ENCODE measurements at places on chromosomes 6 and 20.

- DNase-seq: no peak
Measured at GRCh38 chr6:107331409-107332386, 127.7 kb downstream of the PDSS2 start.

DNA sequence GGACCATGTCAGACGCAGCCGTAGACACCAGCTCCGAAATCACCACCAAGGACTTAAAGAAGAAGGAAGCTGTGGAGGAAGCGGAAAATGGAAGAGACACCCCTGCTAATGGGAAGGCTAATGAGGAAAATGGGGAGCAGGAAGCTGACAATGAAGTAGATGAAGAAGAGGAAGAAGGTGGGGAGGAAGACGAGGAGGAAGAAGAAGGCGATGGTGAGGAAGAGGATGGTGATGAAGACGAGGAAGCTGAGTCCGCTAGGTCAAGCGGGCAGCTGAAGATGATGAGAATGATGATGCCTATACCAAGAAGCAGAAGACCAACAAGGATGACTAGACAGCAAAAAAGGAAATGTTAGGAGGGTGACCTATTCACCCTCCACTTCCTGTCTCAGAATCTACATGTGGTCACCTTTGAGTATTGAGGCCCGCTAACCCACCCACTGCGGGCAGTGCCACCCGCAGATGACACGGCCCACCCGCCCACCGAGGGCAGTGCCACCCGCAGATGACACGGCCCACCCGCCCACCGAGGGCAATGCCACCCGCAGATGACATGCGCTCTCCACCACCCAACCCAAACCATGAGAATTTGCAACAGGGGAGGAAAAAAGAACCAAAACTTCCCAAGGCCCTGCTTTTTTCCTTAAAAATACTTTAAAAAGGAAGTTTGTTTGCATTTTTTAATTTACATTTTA, 43.3 kb downstream of the MGME1 start:
- no peak for DNase-seq

- no peak for DNase-seq
Measured at GRCh38 chr6:132511831-132512220, 1.1 kb downstream of the STX7 start.

DNA sequence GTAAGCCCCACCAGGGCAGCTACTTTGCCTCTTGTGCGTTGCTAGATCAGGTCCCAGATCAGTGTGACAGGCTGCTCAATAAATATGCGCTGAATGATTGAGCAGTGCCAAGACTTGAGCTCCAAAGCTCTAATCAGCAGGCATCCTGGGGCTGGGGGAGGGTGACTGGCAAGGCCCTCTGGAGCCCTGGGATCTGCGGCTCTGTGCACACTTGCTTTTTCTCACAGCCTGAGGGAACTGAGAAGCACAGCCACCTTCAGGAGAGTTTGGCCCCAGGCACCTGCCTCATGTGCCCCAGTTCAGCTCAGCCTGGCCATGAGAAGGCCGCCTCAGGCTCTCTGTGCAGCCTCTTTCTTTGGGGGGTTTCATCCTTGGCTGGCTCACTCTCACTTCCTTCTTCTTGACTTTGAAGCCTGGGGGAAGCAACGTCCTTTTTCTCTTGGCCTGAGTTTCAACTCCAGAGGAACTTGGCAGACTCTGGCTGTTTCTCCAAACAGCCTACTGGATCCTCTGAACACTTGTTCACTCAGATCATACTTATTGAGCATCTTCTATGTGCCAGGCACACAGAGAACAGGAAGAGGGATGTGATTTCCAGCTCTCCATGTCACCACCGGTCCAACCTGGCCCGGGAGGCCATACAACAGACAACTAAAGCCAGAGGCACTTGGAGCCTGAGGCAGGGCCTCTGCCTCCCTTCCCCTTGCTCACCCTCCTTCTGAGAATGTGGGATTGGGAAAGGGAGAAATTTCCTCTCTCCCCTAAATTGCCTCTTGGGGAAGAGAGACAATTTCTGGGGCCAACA, 114.0 kb downstream of the VEGFA start:
- DNase-seq: no peak

GRCh38 chr20:58747211-58747610, 54.6 kb downstream of the NPEPL1 start:
- no peak for DNase-seq

- no peak for DNase-seq
Measured at GRCh38 chr6:15507221-15507620, 155.6 kb downstream of the DTNBP1 start.

DNA sequence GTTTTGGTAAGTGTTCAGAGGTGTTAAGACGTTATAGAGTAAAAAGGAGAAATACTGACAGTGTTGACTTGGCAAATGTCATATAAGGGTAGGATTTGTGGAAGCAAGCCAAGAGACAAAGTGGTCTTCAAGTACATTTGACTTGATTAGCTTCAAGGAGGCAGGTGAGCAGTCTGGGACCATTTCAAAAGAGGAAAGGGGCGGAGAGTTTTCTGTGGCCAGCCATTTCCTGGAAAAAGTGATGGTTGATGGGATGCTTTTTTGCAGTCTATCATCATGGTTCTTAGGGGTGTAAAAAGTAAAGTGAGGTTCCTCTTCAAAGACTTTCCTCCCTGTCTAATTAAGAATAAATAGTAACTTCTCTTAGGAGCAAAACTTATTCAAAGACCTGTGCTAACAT, 28.7 kb downstream of the FKBP1A start:
- no peak for DNase-seq
